Activated naive CD8-positive, alpha-beta T cell treated with anti-CD3 and anti-CD28 coated beads for 36 hours (primary cell): ENCODE measurements at places on chromosomes 2 and 18.

DNA sequence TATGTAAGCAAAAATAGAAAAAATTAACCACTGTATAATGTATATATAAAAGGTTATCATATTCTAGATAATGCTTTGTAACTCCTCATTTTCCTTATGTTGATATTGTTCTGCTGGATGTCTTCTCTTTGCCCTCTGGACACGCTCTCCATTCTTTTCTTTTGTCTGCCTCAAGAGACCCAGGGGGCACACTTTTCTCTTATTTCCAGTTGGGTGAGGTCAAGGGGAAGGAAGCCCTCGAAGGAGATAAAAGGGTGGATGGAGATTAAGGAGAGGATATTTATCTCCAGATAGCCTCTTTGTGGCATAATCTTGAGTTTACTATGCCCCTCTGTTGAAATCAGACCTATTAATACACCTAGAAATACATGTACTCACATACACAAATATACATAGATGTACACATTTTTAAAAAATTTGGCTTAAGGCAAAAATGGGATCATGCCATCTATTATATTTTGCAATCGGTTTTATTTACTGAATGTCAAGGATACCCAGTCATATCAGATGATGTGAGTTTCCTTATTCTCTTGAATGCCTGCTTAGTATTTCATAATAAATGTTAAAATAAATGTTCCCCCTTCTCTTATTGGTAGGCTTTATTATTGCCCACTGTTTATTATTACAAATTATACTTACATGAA, 65.3 kb downstream of the LCLAT1 start:
- no peaks in the 10 kb centered on the region for H3K27me3 ChIP-seq
- H3K4me1 ChIP-seq: peaks cover 42% of the 10 kb centered on the region
- DNase-seq: no peak
- H3K36me3 ChIP-seq: peaks cover 26% of the 10 kb centered on the region

DNA sequence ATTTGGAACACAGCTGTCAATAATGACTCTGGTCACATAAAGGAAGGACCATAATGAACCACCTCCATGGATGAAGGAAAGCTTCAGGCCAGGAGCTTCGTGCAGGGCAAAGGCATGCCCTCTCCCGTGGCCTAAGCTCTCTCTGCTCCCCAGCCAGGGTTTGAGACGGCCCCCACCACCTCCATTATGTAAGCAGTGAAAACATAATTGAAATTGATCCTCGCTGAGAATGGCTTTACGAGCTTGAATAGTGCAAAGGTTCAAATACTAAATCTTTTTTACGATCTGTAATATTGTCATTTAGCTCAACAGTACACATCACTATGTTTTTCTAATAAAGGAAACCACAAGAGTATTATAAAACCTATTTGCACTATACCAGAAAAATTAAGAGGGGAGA, 5.2 kb upstream of the EDAR start:
- no peak for DNase-seq
- H3K4me3 ChIP-seq: no peak overlapping the region
- H3K27ac ChIP-seq: no peak overlapping the region
- peaks cover 8% of the 10 kb centered on the region for H3K4me1 ChIP-seq
- no peaks in the 10 kb centered on the region for H3K36me3 ChIP-seq
- no peaks in the 10 kb centered on the region for H3K27me3 ChIP-seq

DNA sequence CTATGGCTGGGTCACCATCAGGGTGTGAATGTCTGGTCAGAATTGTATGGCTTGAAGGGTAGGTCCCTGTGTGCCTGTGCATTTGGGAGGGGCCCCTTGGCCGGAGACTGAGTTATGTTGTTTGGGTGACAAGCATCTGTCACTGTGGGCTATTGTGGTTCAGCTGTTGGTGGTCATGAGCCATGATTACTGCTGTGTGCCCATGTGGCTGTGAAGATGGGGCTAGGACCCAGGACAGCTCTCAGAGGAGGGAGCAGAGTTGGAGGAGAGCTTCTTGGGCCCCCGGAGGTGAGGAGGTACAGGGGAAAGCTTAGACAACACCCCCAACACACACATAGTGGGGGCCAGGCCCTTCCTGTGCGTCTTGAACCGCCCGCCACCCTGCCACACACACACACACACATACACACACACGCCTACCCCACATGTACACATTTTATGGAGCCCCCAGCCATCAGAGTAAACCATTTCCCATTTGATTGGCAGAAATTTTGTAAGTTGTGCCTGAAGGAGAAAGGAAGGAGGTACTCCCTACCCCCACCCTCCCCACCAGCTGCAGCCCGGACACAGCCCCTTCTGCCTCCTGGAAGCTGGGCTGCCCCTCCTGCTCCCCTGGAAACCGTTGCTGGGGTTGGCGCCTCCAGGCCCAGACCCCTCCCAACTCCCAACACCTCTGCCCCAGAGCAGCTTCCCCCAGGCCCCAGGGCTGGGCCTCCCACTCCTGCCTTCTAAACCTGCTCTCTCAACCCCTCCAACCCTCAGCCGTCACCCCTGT, 2.0 kb downstream of the GAREM2 start:
- H3K27ac ChIP-seq: no peak overlapping the region
- H3K36me3 ChIP-seq: no peaks in the 10 kb centered on the region
- peaks cover 59% of the 10 kb centered on the region for H3K27me3 ChIP-seq
- no peak for DNase-seq
- H3K4me3 ChIP-seq: no peak overlapping the region

- DNase-seq: no peak
- H3K4me1 ChIP-seq: no peaks in the 10 kb centered on the region
- no peak overlapping the region for H3K4me3 ChIP-seq
- H3K27me3 ChIP-seq: peaks cover 14% of the 10 kb centered on the region
- no peaks in the 10 kb centered on the region for H3K36me3 ChIP-seq
- H3K27ac ChIP-seq: no peak overlapping the region
These were observed 30.1 kb upstream of the LIPG start for GRCh38 chr18:49531678-49532153.

DNA sequence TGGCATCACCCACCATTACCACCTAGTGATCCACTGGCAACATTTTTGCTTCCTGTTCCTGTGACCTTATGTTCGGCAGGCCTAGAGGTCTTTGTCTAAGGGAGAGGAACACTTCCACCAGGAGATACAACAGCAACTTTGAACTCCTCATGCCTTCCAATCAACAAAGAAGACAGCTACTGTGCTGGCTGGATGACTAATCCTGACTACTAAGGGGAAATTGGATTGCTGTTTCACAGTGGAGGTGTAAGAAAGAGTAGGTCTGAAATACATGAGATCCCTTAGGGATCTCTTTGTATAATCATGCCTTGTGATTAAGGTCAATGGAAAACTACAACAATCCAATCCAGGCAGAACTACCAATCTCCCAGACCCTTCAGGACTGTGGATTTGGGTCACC, 45.2 kb downstream of the EIF2AK3 start:
- no peaks in the 10 kb centered on the region for H3K27me3 ChIP-seq
- H3K27ac ChIP-seq: no peak overlapping the region
- no peak overlapping the region for H3K4me3 ChIP-seq
- H3K36me3 ChIP-seq: peaks cover 17% of the 10 kb centered on the region

- H3K4me1 ChIP-seq: no peaks in the 10 kb centered on the region
- H3K36me3 ChIP-seq: no peaks in the 10 kb centered on the region
- H3K27ac ChIP-seq: no peak overlapping the region
- no peak overlapping the region for H3K4me3 ChIP-seq
These were observed 44.2 kb upstream of the DYNC2LI1 start for GRCh38 chr2:43729491-43730174.

DNA sequence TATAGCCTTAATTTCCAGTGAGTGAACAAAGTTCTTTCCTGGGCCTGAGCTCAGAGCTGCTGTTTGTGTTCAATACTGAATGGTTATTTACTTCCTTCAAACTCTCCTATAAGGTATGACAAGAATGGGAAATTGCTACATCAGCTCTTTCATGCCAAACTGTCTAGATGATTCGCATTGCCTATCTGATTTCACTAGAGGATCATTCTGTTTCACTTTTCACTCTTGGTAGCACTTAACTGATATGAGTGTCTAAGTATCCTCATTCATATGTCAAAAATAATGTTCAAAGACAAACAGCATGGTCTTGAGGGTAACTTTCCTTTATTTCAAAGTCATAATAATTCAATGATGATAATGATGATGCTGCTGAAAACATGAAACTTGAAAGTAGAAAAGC, 32.9 kb upstream of the SCG2 start:
- H3K27me3 ChIP-seq: peaks cover 8% of the 10 kb centered on the region
- DNase-seq: no peak

GRCh38 chr18:79899609-79900445, 51.6 kb downstream of the SLC66A2 start:
- H3K27me3 ChIP-seq: no peaks in the 10 kb centered on the region
- DNase-seq: no peak
- no peak overlapping the region for H3K4me3 ChIP-seq
- no peak overlapping the region for H3K27ac ChIP-seq

DNA sequence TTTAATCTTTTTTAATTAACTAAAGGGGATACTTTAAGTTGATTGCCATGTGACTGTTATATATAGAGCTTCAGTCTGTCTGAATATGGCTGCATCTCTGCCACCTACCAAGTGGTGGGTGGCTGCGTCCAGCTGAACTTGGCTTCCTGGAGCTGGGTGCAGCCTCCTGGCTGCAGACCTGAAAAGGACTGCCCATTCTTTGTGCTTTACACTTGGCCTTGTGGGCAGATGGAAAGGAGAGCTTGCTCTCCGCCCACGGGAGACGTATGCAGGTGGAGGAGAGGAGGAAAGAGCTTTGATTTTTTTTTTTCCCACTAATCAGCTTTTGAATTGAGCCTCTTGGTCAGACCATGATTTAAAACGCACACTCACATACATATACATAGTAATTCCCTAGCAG, 34.7 kb downstream of the NCK2 start:
- no peak for DNase-seq
- H3K27ac ChIP-seq: peak overlapping the region; percentile 79
- peaks cover 35% of the 10 kb centered on the region for H3K36me3 ChIP-seq
- H3K4me3 ChIP-seq: no peak overlapping the region
- peaks cover 94% of the 10 kb centered on the region for H3K4me1 ChIP-seq
- H3K27me3 ChIP-seq: no peaks in the 10 kb centered on the region

DNA sequence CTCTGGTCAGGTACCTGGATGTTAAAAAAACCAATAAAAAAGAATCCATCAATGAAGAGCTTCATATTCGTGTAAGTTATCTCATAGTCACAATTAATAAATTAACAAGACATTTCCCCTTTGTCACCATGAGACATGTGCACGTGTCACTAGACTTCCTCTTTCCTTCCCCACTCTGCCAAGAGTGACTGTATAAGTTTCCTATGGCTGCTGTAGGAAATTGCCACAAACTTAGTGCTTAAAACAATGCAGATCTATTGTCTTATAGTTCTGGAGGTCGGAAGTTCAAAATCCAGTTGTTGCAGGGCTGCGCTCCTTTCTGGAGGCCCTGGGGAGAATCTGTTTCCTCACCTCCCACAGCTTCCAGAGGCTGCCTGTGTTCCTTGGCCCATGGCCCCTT, 35.8 kb downstream of the SLC9A4 start:
- H3K36me3 ChIP-seq: peaks cover 3% of the 10 kb centered on the region
- H3K27ac ChIP-seq: no peak overlapping the region
- no peak overlapping the region for H3K4me3 ChIP-seq
- peaks cover 13% of the 10 kb centered on the region for H3K4me1 ChIP-seq
- DNase-seq: no peak

DNA sequence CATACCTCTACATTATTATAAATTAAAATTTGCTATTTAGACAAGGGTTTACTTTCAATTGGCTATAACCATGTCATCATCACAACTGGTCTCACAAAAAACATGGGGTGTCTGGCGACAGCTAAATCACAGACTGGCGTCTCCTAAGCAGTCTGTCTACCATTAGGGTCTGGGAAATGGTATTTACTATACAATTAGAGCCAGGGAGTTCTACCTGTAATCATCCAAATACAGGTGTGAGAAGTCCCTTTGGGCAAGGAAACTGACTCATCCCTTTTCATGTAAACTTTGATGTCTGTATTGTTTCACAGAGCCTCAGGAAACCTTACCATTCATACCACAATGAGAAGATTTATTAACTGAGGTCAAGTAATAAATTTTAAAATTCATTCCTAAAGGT, 126.7 kb downstream of the OLA1 start:
- DNase-seq: no peak
- H3K36me3 ChIP-seq: peaks cover 9% of the 10 kb centered on the region
- no peak overlapping the region for H3K27ac ChIP-seq

DNA sequence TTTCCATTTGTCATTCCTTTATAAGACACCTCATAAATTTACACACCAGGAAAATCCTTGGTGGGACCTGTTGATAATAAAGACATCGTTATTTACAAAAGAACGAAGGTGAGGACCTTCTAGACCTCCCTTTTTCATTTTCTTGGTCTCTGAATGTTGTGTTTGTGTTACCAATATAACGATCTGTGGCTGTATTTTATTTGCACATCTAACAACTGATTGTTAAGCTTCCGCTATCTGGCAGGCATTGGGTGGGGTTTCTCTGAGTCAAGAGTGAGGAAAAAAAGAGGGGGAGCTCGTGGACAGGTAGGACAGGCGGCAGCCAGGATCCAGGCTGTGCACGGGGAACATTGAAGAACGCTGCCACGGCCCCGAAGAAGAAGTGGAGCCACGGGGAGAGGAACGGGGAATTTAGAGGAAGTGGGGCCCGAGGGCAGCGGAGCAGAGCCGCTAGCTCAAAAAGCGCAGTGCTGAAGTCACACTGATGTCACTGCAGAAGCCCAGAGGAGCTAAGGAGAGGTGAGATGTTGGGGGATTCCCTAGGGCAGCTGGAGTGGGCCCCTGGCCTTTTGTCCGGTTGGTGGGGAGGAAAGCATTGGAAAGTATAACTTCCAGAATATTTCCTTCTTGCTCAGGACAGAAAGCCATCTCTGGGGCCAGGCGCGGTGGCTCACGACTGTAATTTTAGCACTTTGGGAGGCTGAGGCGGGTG, 20.9 kb upstream of the DNMT3A start:
- peak; percentile 65 for DNase-seq
- peak overlapping the region; percentile 94 for H3K27ac ChIP-seq
- no peaks in the 10 kb centered on the region for H3K27me3 ChIP-seq
- peak overlapping the region; percentile 81 for H3K4me3 ChIP-seq
- peaks cover 18% of the 10 kb centered on the region for H3K4me1 ChIP-seq

- no peak overlapping the region for H3K27ac ChIP-seq
- no peaks in the 10 kb centered on the region for H3K4me1 ChIP-seq
- H3K4me3 ChIP-seq: no peak overlapping the region
These were observed 237.6 kb upstream of the RGPD4 start for GRCh38 chr2:107589079-107589491.

- peaks cover 23% of the 10 kb centered on the region for H3K27me3 ChIP-seq
- H3K4me1 ChIP-seq: peaks cover 2% of the 10 kb centered on the region
- no peak overlapping the region for H3K27ac ChIP-seq
- no peaks in the 10 kb centered on the region for H3K36me3 ChIP-seq
These were observed 9.4 kb downstream of the SCYGR4 start for GRCh38 chr2:227626580-227627151.

- H3K36me3 ChIP-seq: no peaks in the 10 kb centered on the region
- no peak overlapping the region for H3K4me3 ChIP-seq
- no peak overlapping the region for H3K27ac ChIP-seq
- no peaks in the 10 kb centered on the region for H3K4me1 ChIP-seq
- DNase-seq: no peak
These were observed 68.8 kb downstream of the LTBP1 start for GRCh38 chr2:33015421-33016142.

- no peak overlapping the region for H3K4me3 ChIP-seq
- no peak overlapping the region for H3K27ac ChIP-seq
- no peak for DNase-seq
- no peaks in the 10 kb centered on the region for H3K36me3 ChIP-seq
- peaks cover 17% of the 10 kb centered on the region for H3K4me1 ChIP-seq
These were observed 57.1 kb upstream of the CD28 start for GRCh38 chr2:203649176-203649814.
